ENCODE measurements at places on chromosomes 2 and 18. TPM values are rescaled to one million over a fixed set of nuclear protein-coding genes. Genes with fewer than 3 reads are reported as not detected.

DNA sequence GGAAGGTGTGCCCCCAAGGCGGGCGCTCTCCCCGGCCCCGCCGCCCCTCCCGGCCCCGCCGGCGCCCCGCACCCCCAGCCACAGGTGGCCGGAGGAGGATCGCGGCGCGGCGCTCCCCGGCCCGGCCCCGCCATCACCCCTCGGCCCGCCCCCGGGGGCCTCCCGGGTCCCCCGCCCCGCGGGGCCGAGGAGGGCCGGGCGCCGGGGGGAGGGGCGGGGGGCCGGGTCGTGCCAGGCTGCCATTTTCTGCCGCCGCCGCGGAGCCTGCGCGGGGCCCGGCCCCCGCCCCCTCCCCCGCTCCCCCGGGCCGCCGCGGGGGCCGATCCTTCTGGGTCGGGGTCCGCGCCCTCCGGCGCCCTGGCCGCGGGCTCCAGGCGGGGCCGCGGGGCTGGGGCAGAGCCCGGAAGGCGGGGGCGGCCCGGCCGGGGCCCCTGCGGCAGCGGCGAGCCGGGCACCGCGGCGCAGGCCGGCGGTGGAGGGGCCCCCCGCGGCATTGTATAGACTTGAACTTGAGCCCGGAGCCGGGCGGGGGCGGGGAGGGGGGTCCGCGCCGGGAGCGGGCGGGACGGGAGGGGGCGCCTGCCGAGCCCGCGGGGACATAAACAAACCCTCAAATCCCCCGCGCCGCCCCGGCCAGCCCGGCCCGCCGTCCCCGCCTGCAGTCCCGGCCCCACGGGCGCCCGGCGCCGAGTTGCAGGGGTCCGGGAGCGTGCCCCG, 556 bp downstream of the DNMT3A start:
- DNase-seq = peak; percentile 55

GRCh38 chr2:226831266-226831665, 4.6 kb upstream of the RHBDD1 start:
- DNase-seq = no peak

BBS5 gene
- 14.7 TPM for total RNA-seq

APCDD1 gene
- 30.8 TPM for total RNA-seq

THUMPD2 gene
- total RNA-seq = 15.4 TPM
